Fibroblast of lung (primary cell): ENCODE measurements at places on chromosomes 7 and 10. TPM values are rescaled to one million over a fixed set of nuclear protein-coding genes. Genes with fewer than 3 reads are reported as not detected.

DNA sequence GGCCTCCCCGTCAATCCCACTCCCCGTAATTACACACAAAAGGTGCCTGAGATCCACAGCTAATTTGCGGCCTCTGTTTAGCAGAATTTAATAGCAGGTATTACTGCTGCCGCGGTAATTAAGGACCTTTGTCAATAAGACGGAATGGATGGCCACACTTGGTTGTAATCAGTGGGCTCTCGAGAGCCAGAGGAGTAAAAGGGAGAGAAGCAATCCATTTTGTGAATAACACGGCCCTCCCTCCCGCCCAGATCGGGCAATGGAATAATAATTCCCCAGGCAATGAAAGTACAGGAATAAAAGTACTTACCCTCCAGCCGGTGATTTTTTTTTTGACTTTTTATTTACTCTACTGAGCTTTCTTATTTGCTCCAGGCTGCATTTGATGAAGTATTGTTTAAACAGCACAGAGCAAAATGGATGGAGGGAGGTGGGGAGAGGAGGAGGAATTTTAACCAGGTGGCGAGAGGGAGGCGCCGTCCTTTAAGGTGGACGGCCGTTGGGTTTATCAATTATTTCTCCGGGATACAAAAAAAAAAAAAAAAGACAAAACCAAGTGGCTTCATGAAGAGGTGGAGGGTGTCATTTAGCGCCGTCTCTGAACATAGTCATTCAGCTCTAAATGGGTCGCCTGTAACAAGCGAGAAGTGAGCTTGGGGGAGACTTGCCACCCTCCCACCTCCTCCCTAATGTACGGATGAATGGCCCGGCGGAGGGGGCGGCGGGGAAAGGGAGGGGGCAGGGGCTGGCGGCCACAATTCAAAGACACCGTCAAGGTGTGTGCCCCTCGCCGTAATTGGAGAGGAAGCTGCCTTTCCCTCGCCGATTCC is 120.3 kb downstream of the BUB3 start:
- no peaks in the 10 kb centered on the region for H3K27me3 ChIP-seq
- H3K36me3 ChIP-seq = no peaks in the 10 kb centered on the region
- no peaks in the 10 kb centered on the region for H3K4me1 ChIP-seq

- no peak for DNase-seq
- peaks cover 25% of the 10 kb centered on the region for H3K27me3 ChIP-seq
- no peaks in the 10 kb centered on the region for H3K4me1 ChIP-seq
- H3K36me3 ChIP-seq = no peaks in the 10 kb centered on the region
Observed at GRCh38 chr10:133529576-133529946, 2.4 kb downstream of the CYP2E1 start.

GRCh38 chr10:30182191-30183054 is 123.0 kb upstream of the JCAD start:
- peaks cover 19% of the 10 kb centered on the region for H3K4me1 ChIP-seq
- no peaks in the 10 kb centered on the region for H3K36me3 ChIP-seq
- no peak overlapping the region for H3K4me3 ChIP-seq
- H3K27me3 ChIP-seq = no peaks in the 10 kb centered on the region
- H3K27ac ChIP-seq = no peak overlapping the region

DNA sequence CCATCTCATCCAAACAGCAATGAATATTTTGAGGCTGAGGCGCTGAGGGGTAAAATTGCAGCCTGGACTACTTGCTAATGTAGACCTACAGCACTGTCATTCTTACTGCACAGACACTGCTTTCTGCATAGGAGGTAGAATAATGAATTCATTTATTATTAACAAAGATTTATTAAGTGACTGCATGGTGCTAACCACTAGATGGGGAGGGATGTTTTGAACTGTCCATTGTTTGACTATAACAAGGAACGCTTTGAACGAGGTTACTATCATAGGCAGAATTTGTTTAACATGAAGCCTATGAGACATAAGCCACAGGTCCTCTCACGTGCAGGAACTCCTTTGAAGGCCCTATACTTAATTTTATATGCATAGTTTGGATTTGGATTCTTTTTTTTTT is 143.8 kb downstream of the CFTR start:
- no peak overlapping the region for H3K4me3 ChIP-seq
- no peaks in the 10 kb centered on the region for H3K4me1 ChIP-seq
- no peaks in the 10 kb centered on the region for H3K27me3 ChIP-seq
- no peak for DNase-seq

The HOGA1 gene
- 1.0 and 1.5 TPM in 2 replicates for total RNA-seq

The GNGT1 gene
- total RNA-seq = not detected in 2 replicates

The PNLIPRP3 gene
- total RNA-seq = not detected in 2 replicates

The ASB15 gene
- total RNA-seq = not detected in 2 replicates

The TFEC gene
- under 0.01 and 0.17 TPM in 2 replicates for total RNA-seq

The TPK1 gene
- total RNA-seq = 3.9 and 4.1 TPM in 2 replicates

The SIRT1 gene
- 21.1 TPM in 2 replicates for total RNA-seq
